Stimulated activated CD8-positive, alpha-beta memory T cell treated with anti-CD3 and anti-CD28 coated beads, Interleukin-7, amount 100 ng/mL, for 1 hour (primary cell): ENCODE measurements at places on chromosomes 1 and 21.

DNA sequence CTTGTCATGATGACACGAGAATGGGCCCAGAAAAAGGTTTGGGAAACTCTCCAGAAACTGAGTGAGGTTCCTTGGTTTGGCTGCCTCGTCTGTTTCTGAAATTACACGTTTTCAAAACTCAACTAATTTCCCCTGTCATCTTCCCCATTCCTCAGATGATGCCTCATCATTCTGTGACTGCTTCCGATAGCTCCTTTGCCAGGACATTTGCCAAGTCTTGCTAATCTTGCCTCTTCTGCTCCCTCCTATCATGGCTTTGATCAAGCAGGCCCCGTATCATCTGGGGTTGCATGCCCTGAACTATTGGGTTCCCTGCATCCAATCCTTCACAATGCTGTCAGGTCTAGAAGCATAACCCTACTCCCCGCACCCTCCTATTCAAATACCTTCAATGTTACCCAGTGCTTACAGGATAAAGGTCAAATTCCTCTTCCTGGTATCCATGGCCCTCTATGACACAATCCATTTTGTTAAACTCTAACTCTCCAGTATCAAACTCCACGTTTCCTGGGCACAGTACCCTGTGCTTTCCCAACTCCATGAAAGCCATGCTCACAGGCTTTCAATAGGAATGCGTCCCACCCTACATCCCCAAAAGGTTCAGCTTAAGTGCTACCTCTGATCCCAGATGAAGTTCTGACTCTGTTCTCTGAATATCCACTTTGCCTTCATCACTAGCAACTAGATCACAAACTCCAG lies 22.2 kb upstream of the TMEM200B start:
- no peak for DNase-seq

- DNase-seq: no peak
These were observed 229.2 kb downstream of the RHOU start for GRCh38 chr1:228964178-228965089.

DNA sequence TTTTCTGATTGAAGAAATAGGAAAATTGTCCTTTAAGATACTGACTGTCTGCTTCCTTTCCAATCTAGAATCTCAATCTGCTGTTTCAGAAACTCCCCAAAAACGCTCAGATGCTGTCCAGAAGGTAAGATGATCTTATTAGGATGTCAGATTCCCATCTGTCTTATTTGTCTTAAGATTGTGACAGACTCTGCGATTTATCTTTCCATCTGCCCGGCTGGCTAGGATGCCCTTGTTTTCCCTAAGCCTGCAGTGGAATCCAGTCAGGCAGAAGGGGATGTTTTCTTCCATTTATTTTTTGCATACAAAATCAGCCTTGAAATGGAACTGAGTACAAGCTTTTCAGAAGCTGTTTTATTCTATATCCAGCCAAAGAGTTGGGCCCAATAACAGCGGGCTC lies 96.5 kb downstream of the FMN2 start:
- no peak for DNase-seq

GRCh38 chr1:74266001-74266400 lies 30.8 kb downstream of the TNNI3K start:
- DNase-seq: no peak

GRCh38 chr1:102970496-102971078 lies 137.7 kb downstream of the COL11A1 start:
- no peak for DNase-seq
